ENCODE measurements at places on chromosomes 3 and 15.
A peak's percentile ranks its signal among the peaks of the same experiment; 100 is the strongest.

DNA sequence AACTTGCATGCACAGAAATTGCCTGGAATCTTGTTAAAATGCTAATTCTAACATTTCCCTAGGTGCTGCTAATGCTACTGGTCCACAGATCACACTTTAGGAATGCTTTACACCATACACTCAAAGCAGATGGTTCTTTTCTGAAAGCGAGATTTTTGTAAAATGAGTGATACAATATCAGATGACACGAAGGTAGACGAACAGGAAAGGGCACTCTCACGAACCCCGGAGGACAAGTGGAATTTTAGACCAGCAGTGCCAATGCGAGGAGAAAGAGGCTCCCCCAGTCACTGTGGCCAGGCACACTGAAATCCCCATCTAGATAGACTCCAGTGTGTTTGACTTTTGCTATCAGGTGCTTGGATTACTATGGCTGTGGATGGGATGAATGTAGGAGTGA, 21.0 kb downstream of the FAIM start:
- no peak for DNase-seq

GRCh38 chr3:58952128-58952917, 97.5 kb downstream of the CFAP20DC start:
- no peak for DNase-seq

- DNase-seq = no peak
Measured at GRCh38 chr3:71393093-71393492, 190.4 kb downstream of the FOXP1 start.

GRCh38 chr15:88695691-88696251, 57.0 kb downstream of the ISG20 start:
- DNase-seq = no peak

DNA sequence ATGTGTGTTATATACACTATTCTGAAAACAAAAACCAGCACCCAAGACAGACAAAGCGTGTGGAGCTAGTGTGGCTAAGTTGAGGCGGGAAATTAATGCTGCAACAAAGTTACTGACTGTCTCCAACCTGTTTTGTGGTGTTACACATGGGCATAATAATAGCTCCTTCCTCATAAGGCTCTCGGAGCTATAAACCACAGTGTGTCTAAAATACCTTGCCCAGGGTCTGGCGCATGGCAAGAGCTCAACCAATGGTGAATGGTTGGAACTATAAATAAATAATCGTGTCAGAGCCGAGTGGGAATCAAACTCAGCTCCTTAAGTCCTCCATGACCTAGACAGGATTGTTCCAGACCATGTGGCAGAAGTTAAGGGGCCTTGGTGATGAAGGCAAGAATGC, 35.9 kb upstream of the TFRC start:
- no peak for DNase-seq

DNA sequence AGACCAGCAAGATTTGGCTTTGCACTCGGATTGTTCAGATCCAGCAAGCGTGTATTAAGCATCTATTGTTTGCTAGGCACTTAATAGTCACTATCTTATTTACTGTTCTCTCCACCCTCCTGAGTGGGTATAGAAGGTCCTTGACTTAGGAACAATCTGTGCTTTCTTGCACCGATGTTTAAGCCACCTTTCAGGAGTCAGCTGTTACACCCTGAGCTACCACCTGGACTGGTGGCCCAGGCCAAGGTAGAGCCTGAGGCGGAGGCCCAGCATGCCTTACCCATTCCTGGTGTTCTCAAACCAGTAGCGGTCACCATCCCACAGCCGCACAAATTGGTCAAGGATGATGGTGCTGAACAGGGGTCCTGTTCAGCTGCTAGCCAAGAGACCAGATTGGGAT, 10.0 kb downstream of the DUOX1 start:
- no peak for DNase-seq

GRCh38 chr15:76337696-76338485, 1.3 kb downstream of the ISL2 start:
- no peak for DNase-seq

GRCh38 chr15:57758560-57758959, 52.0 kb downstream of the POLR2M start:
- no peak for DNase-seq

DNA sequence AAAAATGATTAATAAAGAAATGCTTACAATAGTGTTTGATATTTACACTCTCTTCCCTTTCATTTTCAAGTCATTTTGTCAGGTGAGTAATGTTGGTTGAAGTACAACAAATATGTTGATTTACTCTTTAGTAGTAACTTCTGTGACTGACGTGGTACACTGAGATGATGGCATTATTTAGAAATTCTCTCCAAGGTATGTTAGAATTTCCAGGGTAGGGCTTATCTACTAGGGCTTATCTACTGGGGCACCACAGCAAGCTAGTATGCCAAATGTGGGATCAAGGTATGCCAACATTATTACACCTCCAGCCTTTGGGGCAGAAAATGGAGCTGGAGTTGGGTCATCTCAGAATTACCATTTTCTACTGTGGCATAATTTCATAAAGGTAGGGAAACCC, 157.4 kb upstream of the AGTR1 start:
- DNase-seq = no peak

GRCh38 chr3:32882603-32883025, 64.8 kb downstream of the TRIM71 start:
- DNase-seq = no peak

- no peak for DNase-seq
Measured at GRCh38 chr3:84260596-84260995, 698.2 kb upstream of the CADM2 start.

DNA sequence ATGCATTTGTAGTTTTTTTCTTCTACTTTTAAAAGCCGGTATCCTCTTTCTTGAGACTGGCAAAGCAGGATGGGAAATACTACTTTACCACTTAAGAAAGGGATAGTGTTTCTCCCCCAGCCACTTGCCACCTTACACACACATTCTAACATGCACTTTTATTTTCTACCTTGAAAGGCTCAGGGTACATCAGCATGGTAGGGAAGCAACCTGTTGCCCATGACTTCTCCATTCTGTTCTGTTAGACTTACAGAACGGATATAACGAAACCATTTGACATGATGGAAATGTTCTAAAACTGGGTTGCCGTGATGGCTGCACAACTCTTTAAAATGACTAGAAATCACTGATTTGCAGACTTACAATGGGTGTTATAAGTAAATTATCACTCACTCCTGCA, 405.5 kb downstream of the SHQ1 start:
- DNase-seq = no peak

GRCh38 chr3:81702126-81702525, 59.3 kb downstream of the GBE1 start:
- no peak for DNase-seq

DNA sequence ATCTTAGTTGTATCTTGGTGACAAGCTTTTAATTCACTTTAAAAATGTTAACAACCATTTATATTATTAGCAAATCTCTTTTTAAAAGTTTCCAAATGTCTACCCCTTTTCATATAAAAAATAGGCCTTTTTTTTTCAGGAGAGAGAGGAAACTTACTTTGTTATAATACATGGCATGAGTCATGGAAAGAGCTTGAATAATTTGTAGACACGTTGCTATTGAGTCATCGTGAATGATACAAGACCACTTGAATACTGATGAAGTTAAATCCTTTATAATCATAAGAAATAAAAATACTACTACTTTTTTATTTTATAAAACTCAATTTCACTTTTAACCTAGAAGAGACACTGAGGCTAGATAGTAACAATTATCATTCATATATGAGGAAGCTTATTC, 70.3 kb upstream of the BBX start:
- DNase-seq = no peak

DNA sequence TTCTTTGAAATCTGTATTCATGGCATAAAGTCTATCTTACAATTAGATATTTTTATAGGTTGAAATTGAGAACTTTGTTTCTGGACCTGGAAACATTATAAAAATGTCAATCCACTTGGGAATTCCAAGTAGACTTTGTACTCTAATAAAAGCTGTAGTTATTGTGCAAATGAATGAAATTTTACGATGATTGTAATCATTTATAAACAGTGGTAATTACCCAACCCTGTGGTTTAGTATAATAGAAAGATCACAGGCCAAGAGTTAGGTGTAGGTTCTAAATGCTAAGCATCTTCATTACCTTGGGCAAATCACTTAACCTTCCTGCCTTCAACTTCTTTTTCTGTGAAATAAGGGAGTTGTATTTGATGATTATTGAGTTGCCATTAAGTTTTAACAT, 13.2 kb upstream of the SLC7A14 start:
- DNase-seq = no peak

- no peak for DNase-seq
Measured at GRCh38 chr3:112605285-112605684, 35.7 kb downstream of the CCDC80 start.

GRCh38 chr3:53536282-53536681, 41.9 kb downstream of the CACNA1D start:
- no peak for DNase-seq

- DNase-seq = no peak
Measured at GRCh38 chr3:79497447-79498111, 270.2 kb downstream of the ROBO1 start.

- DNase-seq = no peak
Measured at GRCh38 chr15:72727154-72727553, 41.1 kb downstream of the BBS4 start.

DNA sequence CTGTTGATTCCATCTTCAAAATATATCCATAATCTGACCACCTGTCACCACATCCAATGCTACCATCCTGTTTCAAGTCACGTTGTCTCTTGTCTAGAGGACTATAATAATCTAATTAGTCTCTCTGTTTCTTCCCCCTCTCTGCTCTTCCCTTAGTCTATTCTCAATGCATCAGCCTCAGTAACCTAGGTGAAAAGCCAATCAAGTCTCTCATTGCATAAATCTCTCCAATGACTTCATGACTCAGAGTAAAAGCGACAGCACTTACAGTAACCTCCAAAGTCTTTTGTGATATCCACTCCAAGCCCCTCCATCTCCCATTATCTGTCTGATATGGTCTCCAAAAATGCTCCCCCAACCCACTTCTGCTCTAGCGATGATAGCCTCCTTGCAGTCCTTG, 7.2 kb downstream of the UBA3 start:
- DNase-seq = no peak

DNA sequence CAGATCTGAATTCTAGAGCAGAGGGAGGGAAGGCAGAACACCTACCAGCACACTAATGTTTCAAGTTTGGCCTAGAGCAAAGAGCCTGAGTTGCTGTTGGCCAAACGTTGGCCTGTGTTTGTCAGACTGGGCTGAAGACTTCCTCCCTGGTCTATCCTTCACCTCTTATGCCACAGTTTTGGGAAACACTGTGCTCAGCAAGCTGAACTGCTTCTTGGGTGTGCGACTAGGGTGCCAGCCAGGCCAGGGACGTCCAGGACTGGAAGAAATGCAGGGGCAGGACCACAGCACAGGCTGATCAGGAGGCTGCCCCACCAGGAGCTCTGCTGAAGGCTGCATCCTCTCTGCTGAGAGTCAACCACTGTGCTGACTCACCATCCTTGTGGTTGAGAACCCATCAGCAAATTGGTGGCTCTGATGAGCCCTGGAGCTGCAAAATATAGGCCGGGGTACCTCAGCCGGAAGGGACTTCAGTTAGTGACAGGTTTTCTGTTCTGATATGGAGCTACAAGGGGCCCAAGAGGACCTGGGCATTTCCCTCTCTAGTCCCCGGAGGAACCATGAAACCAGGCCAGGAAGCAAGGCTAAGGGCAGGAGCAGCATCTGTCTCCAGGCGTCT, 131.6 kb upstream of the RASGRP1 start:
- DNase-seq = no peak

DNA sequence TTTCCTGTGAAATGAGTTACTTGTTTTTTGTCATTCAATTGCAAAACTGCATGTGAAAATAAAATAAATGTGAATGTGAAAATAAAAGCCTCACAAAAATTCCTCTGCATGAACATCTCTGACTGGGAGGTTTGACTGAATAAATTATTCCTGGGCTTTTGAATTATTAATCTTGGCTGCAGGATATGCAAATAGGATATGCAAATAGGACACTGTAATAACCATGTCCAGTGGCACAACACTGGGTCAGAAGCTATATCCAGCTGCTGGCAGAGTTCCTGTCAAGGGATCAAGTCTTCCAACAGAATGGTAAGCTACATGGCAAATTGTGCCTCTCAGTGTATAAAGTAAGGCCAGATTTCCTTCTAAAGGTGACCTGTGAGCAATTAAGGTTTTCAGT, at the start of gene SUCNR1:
Gene SUCNR1 (plus strand): TSS at position 246 of the 400 bp plus-strand sequence. CDS start 6,250 bp downstream, outside the sequence.
- DNase-seq = no peak

DNA sequence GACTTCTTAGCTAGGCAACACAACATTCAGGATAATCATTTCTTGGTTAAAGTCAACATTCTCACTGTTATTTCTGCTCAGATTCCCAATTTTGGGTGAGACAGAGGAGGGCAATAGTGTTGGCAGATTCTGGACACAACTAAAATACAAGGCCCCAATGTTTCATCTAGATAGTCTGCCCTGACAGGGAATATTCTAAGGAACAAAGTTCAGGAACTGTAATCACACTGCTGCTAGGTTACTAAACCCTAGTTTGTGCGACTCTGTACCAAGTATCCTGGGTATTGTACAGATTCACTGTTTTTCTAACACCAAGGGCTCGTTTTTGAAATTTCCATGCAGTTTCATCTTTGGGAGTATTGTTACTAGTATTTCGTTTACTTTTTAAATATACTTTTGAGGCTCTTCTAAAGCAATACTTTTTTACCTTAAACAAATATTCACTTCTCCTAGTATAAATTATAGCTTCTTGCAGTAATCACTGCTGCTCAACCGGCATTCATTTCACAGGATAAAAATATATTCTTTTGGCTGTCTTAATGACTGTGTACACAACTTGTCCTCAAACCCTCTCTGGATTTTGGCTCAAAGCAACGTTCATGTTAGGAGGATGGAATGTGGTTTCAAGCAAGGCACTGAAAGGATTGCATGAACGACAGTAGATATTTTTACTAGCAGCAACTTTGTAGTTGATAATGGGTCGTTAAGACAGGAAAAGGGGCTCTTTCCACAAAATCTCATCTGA, 167.4 kb downstream of the ADAMTS17 start:
- DNase-seq = no peak

- DNase-seq = peak; percentile 9
Measured at GRCh38 chr3:191762323-191762960, 301.5 kb downstream of the PYDC2 start.

- DNase-seq = no peak
Measured at GRCh38 chr3:101423984-101424888, 88.8 kb downstream of the SENP7 start.
